ENCODE measurements at places on chromosomes 4 and X.

- no peak for DNase-seq
These were observed 70.2 kb downstream of the CD38 start for GRCh38 chr4:15848191-15848842.

DNA sequence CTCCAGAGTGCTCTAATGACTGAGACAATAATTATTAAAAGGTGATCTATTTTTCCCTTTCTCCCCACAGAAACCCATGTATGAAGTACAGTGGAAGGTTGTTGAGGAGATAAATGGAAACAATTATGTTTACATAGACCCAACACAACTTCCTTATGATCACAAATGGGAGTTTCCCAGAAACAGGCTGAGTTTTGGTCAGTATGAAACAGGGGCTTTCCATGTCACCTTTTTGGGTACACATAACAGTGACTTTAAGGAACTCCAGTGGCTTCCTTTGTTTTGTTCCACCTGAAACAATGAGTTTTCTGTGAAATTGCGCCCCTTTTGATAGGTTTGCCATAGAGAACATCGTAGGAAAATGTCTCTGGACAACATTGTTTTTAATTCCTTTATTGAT, 69.6 kb downstream of the KIT start:
- DNase-seq: no peak

- DNase-seq: no peak
These were observed 44.9 kb upstream of the SLC2A9 start for GRCh38 chr4:10066206-10066605.

GRCh38 chrX:101385795-101386541, at the start of gene BTK:
Gene BTK, minus strand, starts transcription at chrX:101386191. Its CDS starts 10,907 bp downstream, at chrX:101375284.
- no peak for DNase-seq

GRCh38 chr4:23882976-23883531, 6.8 kb downstream of the PPARGC1A start:
- DNase-seq: no peak

DNA sequence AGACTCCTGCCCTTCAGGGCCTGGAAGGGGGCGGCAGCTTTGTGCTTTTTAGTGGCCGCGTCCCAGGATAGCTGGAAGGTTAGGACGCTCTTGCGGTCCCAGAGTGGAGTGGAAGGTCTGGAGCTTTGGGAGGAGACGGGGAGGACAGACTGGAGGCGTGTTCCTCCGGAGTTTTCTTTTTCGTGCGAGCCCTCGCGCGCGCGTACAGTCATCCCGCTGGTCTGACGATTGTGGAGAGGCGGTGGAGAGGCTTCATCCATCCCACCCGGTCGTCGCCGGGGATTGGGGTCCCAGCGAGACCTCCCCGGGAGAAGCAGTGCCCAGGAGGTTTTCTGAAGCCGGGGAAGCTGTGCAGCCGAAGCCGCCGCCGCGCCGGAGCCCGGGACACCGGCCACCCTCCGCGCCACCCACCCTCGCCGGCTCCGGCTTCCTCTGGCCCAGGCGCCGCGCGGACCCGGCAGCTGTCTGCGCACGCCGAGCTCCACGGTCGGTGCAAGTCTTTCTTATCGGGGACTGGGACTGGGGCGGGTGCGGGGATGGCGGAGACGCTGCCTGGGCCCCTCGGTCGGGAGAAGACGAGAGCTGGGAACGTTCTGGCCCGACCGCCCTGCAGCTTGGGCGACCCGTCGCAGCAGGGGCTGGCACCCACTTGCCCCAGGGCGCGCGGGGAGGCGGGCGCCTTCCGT, at the start of gene EDNRA:
TSS of gene EDNRA (plus strand) at position 207 of the 686 bp plus-strand sequence. CDS start 4,585 bp downstream, outside the sequence.
- DNase-seq: no peak

DNA sequence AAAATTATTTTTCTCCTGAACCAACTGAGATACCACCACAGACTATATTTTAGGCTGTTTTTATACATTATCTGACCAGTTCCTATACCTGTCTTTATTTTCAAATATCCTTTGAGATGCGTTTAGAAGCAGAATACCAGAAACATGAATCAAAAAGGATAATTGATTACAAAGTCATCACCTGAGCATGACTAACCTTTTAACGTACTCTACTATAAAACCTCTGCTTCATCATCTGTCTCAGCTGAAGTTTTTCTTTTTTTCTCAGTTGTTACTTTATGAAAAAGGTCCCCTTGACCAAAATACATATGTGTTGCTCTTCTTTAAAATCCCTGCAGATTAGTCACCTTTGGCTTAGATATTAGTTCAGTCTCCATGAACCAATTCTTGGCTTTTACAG, 109.8 kb downstream of the AMMECR1 start:
- no peak for DNase-seq

- no peak for DNase-seq
These were observed 28.2 kb upstream of the MSX1 start for GRCh38 chr4:4831266-4831665.

- DNase-seq: no peak
These were observed 109.5 kb upstream of the CDX4 start for GRCh38 chrX:73337366-73337765.

DNA sequence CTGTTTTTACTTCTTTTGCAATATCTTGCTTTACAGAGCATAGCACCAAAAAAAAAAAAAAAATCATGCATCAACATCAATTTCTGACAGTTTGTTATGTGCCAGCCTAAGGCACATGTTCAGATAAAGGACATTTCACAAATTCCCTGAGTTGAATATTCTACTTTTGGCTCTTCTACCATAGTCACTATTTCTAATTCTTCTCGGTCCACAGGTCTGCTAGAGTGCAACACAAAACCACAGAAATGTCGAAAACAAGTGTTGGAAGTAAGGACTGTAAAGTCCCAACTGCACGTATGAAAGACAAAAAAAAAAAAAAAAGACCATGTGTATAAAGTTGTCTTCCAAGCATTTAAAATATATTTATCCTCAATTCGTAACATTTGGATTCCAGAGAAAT, 494.2 kb upstream of the INTU start:
- DNase-seq: no peak

GRCh38 chr4:47340914-47341313, 122.6 kb downstream of the COMMD8 start:
- DNase-seq: no peak

DNA sequence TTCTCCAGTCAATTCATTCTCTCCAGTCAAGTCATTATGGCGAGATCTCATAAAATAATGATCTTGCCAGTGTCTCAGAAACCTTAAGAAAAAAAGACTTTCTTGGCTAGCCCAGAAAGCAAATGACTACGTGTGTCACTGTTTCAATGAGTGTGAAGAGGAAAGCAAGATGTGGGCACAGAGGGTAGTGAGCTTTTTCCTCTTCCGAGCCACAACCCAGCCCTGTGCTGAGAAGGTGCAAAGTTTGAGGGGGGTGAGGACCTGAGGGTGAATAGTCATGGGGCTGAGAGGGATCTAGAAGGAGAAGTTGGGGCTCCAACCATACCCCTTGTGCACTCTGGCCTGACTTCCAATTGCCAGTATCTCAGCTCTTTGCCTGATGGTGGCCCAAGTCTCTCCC, 85.6 kb upstream of the EGFL6 start:
- no peak for DNase-seq
